Activated CD4-positive, alpha-beta memory T cell treated with anti-CD3 and anti-CD28 coated beads, Interleukin-2, amount 10 ng/mL, durations not matched to agents 7 days and 5 days (primary cell): ENCODE measurements at places on chromosomes 11 and 22. TPM values are rescaled to one million over a fixed set of nuclear protein-coding genes. Genes with fewer than 3 reads are reported as not detected.
A peak's percentile ranks its signal among the peaks of the same experiment; 100 is the strongest.

YPEL1 gene
- 17.5 TPM for total RNA-seq

PDGFB gene
- 6.4 TPM for total RNA-seq

LGALS12 gene
- not detected for total RNA-seq

ATG16L2 gene
- 135 TPM for total RNA-seq

KRTAP5-5 gene
- not detected for total RNA-seq

ASCL2 gene
- total RNA-seq = 0.35 TPM

ACER3 gene
- total RNA-seq = 12.2 TPM

MYOD1 gene
- total RNA-seq = not detected

B3GAT1 gene
- 10.5 TPM for total RNA-seq

SPTBN2 gene
- 0.18 TPM for total RNA-seq

RDX gene
- 54.4 TPM for total RNA-seq

GRCh38 chr22:22219140-22219996 is 25.2 kb upstream of the VPREB1 start:
- no peak for DNase-seq

DNA sequence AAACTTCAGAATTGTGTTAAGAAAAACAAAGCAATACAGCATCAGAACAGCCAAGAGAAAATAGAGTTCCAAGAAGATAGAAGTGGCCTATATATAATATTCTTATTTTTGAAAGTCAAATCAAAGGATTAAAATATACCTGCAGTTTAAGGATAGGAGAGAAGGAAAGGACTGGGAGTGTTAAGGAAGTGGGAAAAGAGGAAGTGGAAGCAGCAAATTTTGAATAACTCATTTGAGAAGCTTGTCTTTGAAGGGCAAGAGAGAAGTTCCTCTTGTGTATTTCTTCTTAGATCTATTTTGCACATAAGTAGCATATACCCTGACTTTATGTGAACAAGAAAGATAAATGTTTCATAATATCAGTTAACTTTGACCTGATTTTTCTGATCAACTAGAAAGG is 62.6 kb upstream of the SLC17A6 start:
- no peak for DNase-seq

DNA sequence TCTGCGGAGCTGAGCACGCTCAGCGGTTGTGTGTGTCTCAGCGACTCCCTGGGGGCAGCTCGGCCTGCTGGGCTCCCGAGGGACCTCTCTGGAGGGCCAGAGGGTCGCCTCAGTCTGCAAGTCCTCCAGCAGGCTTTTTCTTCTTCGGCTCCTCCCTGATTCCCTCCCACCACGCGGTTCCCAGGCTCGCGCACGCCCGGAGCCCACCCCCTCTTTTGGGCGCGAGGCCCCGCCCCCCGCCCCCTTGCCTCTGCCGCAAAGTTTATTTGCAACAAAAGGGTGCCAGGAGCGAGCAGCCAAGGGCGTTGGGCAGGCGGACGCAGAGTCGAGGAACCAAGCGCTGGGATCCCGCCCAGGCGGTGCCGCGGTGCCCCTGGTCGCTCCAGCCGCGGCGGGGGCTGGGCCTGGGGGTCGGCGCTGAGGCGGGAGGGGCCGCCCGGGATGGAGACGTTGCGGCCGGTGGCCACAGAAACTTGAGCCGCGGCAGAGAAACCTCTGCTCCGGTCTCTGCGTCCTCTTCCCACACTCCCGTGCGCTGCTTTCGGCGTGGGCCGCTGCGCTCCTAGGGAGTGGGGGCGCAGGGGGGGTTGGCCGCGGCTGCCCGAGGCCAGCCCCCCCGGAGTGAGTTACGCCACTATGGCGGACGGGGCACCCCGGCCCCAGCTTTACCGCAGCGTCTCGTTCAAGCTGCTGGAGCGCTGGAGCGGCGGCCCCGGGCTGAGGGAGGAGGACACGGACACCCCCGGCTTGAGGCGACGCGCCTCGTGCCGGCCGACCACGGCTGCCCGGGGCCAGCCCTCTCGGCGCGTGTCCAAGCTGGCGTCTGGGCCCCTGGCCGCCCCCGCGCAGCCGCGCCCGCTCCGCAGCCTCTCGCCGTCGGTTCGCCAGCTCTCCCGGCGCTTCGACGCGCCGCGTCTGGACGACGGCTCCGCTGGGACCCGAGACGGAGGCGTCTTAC is at the start of gene ARHGEF17:
TSS of gene ARHGEF17 (plus strand) at position 274 of the 958 bp plus-strand sequence. CDS start at position 637, 363 bp downstream.
- peak; percentile 26 for DNase-seq

GRCh38 chr22:44192098-44192815 is 11.5 kb downstream of the PARVG start:
- DNase-seq = peak; percentile 61

- DNase-seq = no peak
Measured at GRCh38 chr11:125071846-125072217, 8.7 kb downstream of the SLC37A2 start.

DNA sequence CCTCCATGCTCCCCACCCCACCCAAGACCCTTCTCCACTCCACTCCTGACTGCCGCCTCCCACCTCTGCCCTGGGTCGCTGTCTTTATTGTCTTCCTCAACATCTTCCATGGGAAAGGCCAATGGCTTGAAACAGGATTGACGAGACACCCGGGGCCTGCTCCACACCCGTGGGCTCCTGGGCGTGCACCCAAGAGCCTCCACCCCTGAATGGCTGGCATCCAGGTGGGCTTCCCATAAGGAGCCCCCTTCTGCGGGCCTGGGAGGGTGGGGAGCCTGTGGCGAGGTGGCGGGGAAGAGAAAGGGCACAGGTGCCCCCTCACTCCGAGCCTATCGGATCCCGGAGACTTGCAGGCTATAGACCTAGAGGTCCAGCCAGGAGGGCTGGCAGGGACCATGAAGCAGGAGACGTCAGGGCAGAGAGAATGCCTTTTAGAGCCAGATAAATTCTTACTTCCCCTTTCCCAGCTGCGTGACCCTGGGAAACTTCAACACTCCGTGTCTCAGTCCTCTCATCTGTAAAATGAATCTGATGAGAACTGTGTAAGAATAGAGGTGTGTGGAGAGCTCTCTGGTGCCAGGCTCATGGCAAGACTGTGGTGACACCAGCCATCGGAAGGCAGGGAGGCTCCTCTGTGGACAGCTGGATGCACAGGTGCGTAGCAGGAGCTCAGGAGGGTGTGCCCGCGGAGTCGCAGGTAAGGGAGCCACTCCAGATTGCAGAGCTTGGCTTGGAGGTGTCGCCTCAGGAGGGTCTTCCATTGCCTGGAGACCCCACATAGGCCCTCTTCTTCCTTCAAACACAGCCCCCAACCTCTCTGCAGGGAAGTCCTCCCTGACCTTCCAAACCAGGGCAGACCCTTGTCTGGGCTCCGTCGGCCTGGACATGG is 53.9 kb downstream of the SMIM38 start:
- no peak for DNase-seq

DNA sequence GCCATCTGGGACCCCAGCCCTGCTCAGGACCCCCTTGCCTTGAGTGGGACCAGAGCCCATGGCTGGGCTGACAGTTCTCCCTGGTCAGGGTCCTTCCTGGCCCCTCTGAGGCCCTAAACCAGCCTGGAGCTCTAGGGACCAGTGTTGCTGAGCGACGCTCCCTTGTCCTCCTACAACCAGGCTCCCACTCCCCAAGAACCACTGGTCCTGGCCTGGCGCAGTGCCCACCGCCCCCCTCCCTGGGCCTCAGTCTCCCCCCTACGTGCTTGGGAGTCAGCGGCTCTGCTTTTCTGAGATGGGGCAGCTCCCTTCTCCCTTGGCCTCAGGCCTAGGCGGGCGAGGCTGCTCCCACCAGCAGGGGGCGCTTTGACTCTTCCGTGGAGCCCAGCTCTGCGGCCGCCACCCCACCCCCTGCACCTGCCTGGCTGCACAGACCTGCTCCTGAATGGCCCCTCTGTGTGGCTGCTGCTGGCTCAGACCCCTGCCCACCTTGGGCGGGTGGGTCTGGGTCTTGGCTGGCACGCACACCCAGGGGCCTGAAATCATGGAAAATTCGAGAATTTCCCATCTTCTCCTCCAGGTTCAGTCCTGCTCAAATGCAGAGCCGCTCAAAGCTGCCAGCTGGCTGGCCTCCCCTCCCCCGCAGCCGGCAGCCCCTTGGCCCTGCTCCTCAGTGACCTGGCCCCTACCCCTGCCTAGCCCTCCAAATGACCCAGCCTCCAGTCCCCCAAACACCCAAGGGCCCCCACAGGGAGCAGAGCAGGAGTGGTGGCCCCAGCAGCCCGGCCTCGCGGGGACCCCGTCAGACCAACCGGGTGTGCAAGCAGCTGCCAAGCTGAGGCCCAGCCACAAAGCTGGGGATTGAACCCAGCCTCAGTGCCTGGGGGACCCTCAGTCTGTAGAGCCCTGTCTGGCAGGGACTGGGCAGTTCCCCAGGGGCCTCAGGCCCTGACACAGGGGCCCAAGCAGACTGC is 9.1 kb downstream of the PRR33 start:
- DNase-seq = peak; percentile 75

DNA sequence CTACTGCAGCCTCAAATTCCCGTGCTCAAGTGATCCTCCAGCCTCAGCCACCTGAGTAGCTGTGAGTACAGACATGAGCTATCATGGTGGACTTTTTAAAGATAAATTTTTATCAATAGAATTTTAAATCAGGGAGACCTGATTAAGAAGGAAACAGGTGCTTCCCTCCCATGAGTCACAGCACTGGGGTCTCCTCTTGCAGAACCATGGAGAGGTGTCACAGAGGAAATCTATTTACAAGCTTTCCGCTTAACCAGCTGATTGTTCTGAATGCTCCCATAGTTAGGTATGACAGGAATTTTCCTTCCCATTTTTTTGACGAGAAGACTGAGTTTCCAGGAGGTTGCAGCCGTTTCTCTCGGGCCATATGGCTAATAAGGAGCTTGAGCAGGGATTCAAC is 516.1 kb downstream of the MIAT start:
- no peak for DNase-seq

DNA sequence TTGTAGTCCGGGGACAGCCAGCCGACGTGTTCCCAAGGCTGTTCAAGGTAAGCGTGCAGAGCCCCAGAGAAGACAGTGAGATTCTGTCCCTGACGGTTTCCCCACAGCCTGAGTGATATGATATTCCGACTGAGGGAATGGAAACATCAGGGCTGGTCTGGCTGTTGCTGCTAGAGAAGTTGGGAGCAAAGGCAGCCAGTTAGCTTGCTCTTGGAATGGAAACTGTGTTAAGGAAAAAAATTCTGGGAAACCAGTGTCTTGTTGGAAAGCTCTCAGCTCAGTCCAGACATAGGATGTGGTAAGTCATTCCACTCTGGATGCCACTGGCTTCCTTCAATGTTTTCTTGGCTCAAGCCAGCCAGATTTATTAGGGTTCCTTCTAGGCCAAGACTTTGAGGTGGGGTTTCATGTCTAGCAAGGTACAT is 8.8 kb downstream of the CRY2 start:
- no peak for DNase-seq

- DNase-seq = no peak
Measured at GRCh38 chr11:4882543-4882942, 843 bp downstream of the OR51T1 start.

DNA sequence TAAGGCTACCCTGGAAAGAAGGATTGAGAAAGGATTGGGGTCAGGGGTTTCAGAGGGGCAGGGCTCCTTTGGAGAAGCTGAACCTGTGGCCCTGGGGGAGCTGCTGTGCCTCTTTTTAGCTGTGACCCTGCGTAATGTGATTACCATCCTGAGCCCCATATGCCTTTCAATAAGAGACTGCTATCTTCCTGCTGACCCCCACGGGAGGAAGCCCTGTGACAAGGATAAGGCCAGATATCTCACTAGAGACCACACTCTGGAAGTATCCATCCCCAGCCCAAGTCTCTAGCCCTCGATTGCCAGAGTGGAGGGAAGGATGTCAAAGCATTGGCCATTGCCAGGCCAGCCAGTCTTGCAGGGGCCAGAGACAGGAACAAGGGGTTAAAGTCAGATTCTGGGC is 4.8 kb upstream of the SLC39A13 start:
- DNase-seq = no peak

DNA sequence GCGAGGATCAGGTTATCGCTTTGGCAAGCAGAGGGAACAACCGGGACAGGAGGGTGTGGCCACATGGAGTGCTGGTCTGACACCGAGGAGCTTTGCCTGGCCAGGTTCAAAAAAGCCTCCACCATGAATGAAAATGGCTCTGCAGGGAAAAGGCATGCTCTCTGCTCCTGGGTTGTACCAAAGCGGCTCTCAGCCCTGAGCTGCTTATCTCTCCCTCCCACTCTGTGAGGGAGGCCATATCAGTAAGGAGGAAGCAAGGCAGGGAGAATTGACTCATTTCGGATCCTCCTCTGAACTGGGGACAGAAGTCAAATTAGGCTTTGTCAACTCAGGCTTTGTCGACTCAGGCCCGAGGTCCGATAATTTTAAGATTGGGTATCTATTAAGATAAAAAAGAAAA is 82.9 kb upstream of the CRTAM start:
- DNase-seq = no peak

DNA sequence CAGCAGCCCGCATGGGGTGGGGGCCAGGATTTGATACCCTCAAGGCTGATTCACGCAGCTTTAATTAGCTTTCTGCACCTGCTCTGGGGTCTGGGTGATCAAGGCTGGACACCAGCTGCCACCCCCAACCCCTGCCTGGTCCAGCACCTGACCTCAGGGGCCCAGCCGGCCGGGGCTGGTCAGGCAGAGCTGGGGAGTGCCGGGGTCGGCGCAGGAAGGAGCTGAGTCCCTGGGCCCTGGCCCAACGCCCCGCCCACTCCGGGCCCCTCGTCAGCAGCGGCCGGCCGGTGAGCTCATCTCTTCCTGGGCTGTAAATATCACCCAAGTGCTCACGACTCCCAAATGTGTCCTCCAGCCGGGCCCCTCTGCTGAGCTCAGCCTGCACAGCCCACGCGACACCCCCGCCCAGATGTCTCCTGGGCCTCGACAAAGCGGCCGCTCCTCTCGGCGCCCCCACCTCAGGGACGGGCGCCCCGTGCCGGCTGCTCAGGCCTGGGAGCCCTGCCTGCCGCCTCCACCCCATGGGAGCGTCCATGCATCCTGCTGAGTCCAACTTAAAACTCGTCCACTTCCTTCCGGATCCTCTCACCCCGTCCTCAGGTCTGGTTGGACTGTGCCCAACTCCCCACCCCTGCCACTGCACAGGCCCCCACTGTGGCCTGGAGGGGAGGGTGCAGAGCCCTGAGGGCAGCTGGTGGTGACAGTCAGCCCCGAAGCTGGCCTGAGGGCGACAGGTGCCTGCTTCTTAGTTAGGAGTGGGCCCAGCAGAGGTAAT is 29.0 kb downstream of the RTN4R start:
- DNase-seq = no peak

GRCh38 chr22:23806837-23807236 is 20.1 kb downstream of the SMARCB1 start:
- no peak for DNase-seq

DNA sequence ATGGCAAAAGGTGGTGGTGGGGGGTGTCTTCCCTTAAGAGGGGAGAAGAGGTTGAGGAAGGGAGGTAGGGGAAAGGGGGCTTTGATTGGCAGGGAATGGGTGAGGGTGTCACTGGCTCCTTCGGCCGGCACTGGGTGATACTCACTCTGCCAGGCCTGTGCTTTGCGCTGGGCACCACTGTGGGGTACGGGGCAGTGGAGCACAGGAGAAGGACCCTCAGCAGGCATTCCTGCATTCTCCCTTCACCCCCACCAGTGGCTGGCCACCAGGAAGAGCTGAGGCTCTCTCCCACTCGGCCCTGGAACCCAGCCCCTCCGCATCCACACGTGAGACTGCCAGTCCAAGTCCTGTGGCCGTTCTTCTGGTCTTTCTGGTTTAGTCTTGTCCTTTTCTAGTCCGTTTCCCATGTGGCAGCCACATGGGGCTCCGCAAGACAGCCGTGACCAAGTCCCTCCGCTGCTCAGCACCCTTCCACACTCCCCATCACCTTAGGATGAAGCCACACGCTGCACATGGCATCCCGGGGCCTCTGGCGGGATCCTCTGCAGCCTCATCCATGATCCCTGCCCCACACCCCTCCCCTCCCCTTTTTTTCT is 8.0 kb downstream of the CAPN5 start:
- no peak for DNase-seq
